ENCODE measurements at places on chromosomes 3 and 15. TPM values are rescaled to one million over a fixed set of nuclear protein-coding genes. Genes with fewer than 3 reads are reported as not detected.
A peak's percentile ranks its signal among the peaks of the same experiment; 100 is the strongest.

GRCh38 chr15:87557881-87558280 is 698.7 kb downstream of the NTRK3 start:
- DNase-seq: no peak

GRCh38 chr3:38458796-38459498 is 5.3 kb downstream of the ACVR2B start:
- DNase-seq: peak; percentile 58

- DNase-seq: no peak
Observed at GRCh38 chr3:103048068-103048722, 613.4 kb downstream of the ZPLD1 start.

DNA sequence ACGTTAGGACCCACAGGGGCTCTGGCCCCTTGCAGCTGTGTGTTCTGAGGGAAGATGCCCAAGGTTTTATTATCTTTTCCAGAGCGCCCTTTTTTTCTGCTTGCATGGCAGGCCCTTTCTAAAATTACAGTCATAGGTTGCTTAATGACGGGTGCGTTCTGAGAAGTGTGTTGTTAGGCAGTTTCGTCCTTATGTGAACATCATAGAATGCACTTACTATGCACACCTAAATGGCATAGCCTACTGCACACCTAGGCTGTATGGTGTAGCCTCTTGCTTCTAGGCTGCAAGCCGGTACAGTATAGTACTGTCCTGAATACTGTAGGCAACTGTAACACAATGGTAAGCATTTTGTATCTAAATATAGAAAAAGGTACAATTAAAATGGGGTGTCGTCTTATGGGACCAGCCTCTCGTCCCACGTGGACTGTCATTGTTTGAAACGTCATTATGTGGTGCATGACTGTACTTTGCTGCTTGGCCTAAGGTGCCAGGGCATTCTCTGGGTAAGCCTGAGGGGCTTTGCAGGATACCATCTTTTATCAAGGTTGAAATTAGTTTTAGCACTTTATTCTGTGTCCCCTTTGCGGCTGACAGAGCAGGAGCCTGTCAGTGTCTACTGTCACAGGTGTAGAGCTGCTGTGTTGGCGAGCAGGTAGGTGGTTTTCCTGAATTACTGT is 10.9 kb downstream of the KLF13 start:
- no peak for DNase-seq

GRCh38 chr3:146187334-146187950 is 26.5 kb upstream of the PLOD2 start:
- peak; percentile 34 for DNase-seq

GRCh38 chr15:59396211-59396610 is 23.5 kb upstream of the MYO1E start:
- DNase-seq: no peak

DNA sequence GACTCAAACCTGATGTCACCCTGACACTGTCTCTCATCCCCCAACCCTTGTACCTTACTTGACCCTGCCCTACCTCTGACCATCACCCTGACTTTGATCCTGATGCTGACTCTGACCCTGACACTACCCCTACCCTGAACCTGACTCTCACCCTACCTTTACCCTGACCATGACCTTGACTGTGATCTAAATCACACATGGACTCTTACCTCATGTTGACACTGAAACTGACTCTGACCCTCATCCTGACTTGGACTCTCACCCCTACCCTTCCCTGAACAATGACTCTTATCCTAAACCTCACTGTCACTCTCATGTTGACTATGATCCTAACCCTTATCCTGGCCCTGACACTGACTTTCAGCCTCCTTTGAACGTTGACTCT is 21.7 kb upstream of the SLC25A26 start:
- no peak for DNase-seq

- no peak for DNase-seq
Observed at GRCh38 chr3:46209053-46209452, 940 bp upstream of the CCR1 start.

GRCh38 chr3:87260270-87260669 is 16.1 kb downstream of the POU1F1 start:
- DNase-seq: no peak

DNA sequence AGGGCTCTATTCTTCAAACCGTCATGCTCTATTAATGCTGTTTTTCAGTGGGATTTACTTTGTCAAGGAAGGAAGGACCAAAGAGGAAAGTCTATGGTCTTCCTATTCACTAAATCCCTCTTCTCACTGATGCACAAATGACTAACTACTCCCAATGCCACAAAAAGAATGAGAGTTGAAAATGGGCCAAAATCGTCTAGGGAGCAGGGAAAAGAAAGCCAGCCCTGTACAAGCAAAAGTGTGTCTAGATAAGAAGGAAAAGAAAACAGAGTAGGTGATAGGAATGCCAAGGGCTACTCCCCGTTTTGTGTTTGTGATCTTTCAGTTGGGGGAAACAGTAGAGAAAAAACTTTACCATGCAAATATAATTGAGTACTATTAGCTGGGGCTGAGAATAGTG is 97.2 kb upstream of the TMCO5A start:
- no peak for DNase-seq

GRCh38 chr3:69200384-69201068 is 78.1 kb upstream of the LMOD3 start:
- DNase-seq: no peak

DNA sequence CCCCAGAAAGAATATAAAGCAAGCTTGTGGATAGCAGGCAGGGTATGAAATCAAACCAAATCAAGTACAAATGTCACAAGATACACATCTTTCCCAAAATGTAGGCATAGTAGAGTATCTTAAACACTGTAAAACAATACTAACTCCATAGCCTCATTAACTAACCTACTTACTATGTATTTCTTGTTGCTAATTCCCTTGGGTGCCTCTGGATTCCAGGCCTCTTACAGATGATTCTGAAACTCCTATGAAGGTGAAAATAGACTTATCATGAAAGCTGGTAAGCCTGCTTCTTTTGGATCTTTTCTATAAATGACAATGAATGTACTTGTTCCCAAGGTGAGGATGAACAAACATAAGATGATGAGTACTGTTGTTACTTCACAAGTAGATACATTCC is 93.8 kb downstream of the FRMD5 start:
- DNase-seq: no peak

The STRIT1 gene
- not detected for total RNA-seq

The NEO1 gene
- total RNA-seq: 40.0 TPM

The IMPG2 gene
- 8.7 TPM for total RNA-seq

The PLIN1 gene
- 0.82 TPM for total RNA-seq

The RBMS3 gene
- total RNA-seq: 79.2 TPM

The CRYGS gene
- total RNA-seq: 1.2 TPM

The MEIS2 gene
- 47.7 TPM for total RNA-seq

The ANKRD34C gene
- total RNA-seq: not detected
